Thyroid gland (tissue), 4 donors: ENCODE measurements at places on chromosomes 7 and 10. TPM values are rescaled to one million over a fixed set of nuclear protein-coding genes. Genes with fewer than 3 reads are reported as not detected.
A peak's percentile ranks its signal among the peaks of the same experiment; 100 is the strongest.

Gene CTBP2
- total RNA-seq: 119 TPM

Gene ZNF117
- total RNA-seq: 20.3 TPM

Gene DPP6
- 50.7 TPM for total RNA-seq

DNA sequence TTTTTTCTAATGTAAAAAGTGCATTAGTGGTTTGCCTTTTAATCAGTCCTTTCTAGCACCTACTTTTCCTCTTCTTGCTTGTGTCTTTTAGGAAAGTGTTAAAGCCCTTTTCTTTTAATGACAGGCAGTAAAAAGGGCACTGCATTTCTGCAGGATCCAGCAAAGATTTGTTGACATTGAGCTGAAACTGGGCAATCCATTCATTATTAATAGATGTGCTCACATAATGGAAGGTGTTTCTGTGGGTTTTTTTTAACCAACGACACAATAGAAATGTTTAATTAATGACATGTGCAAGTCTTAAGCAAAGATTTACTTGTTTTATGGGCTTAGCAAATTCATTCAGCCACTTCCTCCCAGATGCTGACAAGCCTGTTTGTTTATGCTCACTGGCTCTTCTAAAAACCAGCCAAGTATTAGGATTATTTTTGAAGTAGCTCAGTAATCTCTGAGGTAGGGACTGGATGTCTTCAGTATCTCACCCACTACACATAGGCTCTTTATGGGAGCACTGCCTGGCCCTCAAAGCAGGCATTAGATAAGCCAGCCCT, 1201.1 kb downstream of the SORCS1 start:
- no peak for DNase-seq
- H3K4me1 ChIP-seq: no peaks in the 10 kb centered on the region
- no peak overlapping the region for H3K27ac ChIP-seq
- H3K4me3 ChIP-seq: no peak overlapping the region
- no peaks in the 10 kb centered on the region for H3K27me3 ChIP-seq

- no peak overlapping the region for H3K4me3 ChIP-seq
- H3K36me3 ChIP-seq: no peaks in the 10 kb centered on the region
- H3K27me3 ChIP-seq: no peaks in the 10 kb centered on the region
- H3K4me1 ChIP-seq: no peaks in the 10 kb centered on the region
- no peak overlapping the region for H3K27ac ChIP-seq
These were observed 89.8 kb downstream of the UNCX start for GRCh38 chr7:1322240-1323110.

GRCh38 chr7:148487912-148488311, 102.7 kb upstream of the C7orf33 start:
- H3K4me1 ChIP-seq: no peaks in the 10 kb centered on the region
- no peak overlapping the region for H3K27ac ChIP-seq
- no peak for DNase-seq

GRCh38 chr7:98733036-98733435, 116.0 kb downstream of the NPTX2 start:
- H3K27me3 ChIP-seq: no peaks in the 10 kb centered on the region
- no peaks in the 10 kb centered on the region for H3K36me3 ChIP-seq
- no peak for DNase-seq
- H3K4me3 ChIP-seq: no peak overlapping the region

DNA sequence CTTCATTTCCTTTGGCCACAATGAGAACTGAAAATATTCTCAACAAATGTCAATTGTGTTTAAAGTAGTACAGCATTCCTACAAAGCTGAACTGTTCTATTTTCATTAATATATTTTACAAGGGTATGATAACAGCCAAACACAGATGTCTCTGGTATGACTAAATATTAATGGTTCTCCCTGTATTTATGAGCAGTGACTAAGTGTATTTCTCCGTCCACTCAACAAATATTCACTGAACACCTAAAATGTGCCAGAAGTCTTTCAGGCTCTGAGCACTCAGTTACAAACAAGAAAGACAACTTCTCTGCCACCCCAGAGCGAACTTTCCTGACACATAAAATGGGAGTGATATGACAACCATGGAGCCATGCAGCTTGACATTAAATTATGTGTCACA, 135.6 kb downstream of the VPS41 start:
- H3K4me1 ChIP-seq: no peaks in the 10 kb centered on the region
- H3K4me3 ChIP-seq: no peak overlapping the region
- no peaks in the 10 kb centered on the region for H3K36me3 ChIP-seq
- H3K27me3 ChIP-seq: no peaks in the 10 kb centered on the region
- no peak overlapping the region for H3K27ac ChIP-seq

- H3K27me3 ChIP-seq: no peaks in the 10 kb centered on the region
- H3K4me3 ChIP-seq: no peak overlapping the region
- no peaks in the 10 kb centered on the region for H3K36me3 ChIP-seq
These were observed 163.1 kb downstream of the ARHGAP12 start for GRCh38 chr10:31765541-31765940.

DNA sequence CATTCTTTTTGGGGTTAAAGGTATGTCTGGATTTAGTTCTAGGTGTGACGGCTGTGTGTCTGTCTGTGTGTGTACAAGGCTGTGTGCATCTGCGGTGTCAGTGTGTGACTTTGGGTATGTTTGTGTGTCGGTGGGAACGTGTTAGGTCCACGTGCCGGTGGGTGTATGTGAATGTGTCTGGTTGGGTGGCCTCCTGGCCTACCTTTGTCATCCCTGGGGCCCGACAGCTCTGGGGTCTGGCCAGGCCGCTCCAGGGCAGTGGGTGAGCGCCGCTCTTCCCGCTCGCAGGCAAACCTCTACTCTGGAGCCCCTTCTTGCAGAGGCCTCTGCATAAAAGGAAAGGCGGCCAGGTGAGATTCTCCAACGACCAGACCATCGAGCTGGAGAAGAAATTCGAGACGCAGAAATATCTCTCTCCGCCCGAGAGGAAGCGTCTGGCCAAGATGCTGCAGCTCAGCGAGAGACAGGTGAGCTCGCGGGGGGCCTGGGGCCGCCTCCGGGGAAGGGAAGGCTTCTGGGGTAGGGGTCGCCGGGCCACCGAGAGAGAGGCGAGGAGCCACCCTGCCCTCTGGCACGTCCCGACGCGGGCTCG, 2.4 kb downstream of the HHEX start:
- H3K27me3 ChIP-seq: no peaks in the 10 kb centered on the region
- H3K4me1 ChIP-seq: peaks cover 33% of the 10 kb centered on the region
- peak overlapping the region; percentile 100 for H3K27ac ChIP-seq
- H3K4me3 ChIP-seq: peak overlapping the region; percentile 94
- H3K36me3 ChIP-seq: peaks cover 12% of the 10 kb centered on the region
- no peak for DNase-seq

DNA sequence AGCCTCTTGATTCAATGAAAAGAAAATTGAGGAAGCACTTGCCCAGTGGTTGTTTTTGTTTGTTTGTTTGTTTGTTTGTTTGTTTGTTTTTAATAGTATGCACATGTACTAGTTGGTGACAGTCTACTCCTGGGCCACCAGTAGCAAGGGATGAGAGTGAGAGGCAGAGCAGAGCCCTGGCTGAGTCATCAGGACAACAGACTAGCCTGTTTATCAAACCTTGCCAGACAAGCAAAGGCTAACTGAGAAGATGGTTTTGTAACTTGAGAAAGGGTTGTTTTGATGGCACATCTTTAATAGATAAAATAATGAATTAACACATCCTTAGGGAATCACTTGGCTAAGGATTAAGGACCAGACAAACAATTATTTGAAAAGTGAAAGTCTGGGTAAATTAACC, 78.1 kb downstream of the INHBA start:
- no peaks in the 10 kb centered on the region for H3K4me1 ChIP-seq
- no peaks in the 10 kb centered on the region for H3K36me3 ChIP-seq
- no peaks in the 10 kb centered on the region for H3K27me3 ChIP-seq
- H3K4me3 ChIP-seq: no peak overlapping the region
- no peak overlapping the region for H3K27ac ChIP-seq
